ENCODE measurements at places on chromosomes 1 and 21.

- no peak for DNase-seq
Measured at GRCh38 chr1:232905331-232906034, 44.9 kb upstream of the NTPCR start.

DNA sequence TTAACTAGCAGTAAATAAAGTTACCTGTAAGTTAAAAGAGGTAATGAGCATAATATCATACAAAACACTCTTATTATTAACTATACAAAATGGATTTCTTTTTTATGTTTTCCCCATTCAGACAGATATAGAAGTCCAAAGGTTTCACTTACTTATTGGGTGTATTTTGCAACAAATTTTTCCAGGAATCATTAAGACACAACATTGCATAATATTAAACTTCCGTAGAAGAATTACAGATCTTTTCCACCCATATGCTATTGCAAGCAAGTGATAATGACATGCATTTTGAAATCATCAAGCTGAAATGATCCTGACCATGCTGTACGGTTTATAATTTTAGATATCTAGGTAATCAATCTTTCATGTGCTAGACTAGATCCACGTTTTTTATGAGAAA is 957.0 kb downstream of the NCAM2 start:
- DNase-seq, result no peak

DNA sequence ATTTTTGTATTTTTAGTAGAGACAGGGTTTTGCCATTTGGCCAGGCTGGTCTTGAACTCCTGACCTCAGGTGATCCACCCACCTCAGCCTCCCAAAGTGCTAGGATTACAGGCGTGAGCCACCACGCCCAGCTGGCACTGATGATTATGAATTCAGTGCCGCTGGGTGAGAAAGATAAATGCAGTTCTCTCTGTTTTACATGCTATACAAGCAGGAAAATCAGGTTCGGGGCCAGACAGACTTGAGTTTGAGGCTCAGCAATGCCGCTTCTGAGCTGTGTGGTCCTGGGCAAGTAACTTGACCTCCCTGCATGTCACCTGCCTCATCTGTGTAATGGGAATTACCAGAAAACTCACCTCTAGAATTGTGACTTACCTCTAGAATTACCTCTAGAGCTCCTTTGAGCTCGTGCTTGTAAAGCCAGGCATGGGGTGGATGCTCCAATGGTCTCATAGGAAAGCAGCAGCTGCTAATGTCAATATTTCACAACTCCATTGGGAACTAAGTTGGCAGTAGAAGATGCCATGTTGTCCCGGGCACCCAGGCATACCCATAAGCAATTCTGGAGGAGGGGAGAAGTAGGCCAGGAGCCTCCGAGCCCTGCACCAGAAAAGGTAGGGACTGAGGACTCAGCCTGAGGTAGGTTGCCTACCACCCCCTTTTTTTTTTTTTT is 119.8 kb upstream of the SLC25A33 start:
- DNase-seq, result no peak

DNA sequence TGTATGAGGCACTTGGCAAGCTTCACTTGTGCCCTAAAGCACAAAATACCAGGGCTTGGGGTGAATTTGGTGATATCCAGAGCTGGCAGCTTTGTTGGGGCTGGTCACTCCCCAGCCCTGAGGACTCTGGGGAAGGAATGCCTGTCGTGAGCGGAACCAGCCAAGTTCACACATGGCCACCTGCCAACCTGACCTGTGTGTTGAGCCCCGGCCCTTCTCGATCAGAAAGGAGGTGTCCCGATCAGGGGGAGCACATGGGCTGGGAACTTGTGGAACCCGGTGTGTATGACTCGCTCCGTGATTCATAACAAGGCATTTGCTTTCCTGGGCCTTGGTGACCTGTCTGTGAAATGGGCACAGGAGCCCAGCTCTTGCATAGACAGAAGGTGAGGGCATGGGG is 43.1 kb downstream of the AGPAT3 start:
- no peak for DNase-seq

- peak; percentile 64 for DNase-seq
Measured at GRCh38 chr1:47656719-47657685, 219.2 kb downstream of the FOXD2 start.

DNA sequence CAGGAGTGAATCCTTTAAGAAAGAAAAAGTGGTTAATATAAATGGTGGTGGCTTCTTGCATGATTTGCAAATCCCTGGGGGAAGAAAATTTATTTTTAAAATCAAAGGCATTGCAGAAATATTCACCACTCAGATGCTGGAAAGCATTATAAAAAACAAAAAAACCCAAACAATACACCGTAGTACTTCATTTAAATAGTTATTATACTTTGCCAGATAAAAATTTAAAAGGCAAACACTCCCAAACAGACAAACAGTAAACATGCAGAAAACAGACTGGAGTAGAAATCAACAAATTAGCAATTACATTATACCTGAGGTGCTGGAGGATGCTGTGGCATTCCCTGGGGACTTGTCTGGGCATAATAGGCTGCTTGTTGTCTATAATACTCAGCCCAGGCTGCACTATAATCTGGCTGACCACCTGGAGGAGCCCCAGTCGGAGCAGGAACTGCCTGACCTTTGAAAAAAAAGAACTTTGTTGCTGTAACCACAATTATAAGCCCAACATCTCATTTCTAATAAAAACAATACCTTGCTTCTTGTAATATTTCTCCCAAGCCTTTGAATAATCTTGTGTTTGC is 29.9 kb downstream of the FUBP1 start:
- DNase-seq, result no peak

GRCh38 chr1:93979040-93979717 is 69.9 kb upstream of the GCLM start:
- no peak for DNase-seq

DNA sequence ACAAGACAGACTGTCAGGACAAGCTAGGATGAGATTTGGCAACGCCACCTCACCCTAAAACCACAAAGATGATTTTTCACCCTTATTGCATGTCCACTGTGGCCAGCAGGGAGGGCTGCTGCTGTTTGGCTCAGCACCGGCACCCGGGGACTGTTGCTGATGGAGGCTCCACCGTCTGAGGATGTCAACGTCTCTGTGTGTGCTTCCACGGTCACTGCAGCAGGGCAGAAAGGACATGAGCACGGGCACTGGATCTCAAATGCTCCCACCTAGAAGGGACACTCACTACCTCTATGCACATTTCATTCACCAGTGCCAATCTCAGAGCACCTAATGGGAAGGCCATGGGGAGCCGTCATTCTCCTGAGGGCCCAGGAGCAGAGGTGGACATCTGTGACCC is 599.6 kb downstream of the PTPRU start:
- DNase-seq, result no peak

Measured in foreskin fibroblast (primary cell).